Fibroblast of lung (primary cell): ENCODE measurements at places on chromosomes 4 and X. TPM values are rescaled to one million over a fixed set of nuclear protein-coding genes. Genes with fewer than 3 reads are reported as not detected.

DNA sequence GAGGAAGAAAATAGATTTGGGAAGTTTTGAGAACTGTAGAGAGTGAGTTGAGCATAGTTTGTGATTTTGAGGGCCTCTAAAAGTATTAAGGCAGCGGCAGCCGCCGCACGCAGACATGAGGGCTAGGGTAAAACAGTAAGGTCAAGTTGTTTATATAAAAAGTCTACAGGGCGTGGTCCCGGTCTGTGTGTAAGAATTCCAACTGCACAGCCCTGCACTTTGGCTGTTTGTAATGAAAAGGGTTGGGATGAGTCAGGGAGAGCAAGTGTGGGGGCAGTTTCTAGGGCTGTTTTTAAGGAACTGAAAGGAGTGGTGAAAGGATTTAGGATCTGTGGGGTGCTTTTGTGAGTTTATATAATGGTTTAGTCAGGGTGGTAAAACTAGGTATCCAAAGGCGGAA, 55.0 kb downstream of the BEX3 start:
- peak; percentile 76 for DNase-seq

SLC6A14 gene
- not detected in 2 replicates for total RNA-seq

GRCh38 chr4:15771216-15772058, 6.7 kb upstream of the CD38 start:
- DNase-seq = no peak

SGCB gene
- 24.9 and 45.9 TPM in 2 replicates for total RNA-seq

DNA sequence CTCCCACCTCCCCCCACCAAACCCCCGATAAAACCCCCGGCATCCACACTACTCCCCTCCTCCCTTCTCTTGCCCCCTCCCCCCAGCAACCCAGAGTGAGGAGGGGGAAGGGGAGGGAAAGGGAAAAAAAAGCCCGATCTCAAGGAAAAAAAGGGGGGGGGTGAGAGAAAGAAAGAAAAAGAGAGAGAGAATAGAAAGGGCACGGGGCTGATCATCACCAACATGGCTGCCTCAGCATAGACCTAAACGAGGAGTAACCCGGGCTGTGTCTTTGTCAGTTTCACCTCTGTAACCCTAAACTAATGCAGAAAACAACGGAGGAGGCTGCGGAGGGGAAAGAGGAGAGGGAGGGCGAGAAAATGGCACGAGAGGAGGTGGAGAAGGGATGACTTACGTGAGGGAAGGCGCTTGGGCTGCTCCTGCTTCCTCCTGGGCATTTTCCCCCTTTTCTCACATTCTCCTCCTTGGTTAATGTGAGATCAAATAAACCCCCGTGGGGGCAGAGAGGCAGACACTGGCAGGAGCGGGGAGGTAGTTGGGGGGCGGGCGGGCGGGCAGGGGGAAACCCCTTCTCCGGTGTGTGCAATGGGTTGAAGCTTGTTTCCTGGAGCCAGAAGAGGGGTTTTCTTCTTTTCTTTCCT, 532 bp downstream of the ZNF827 start:
- DNase-seq = peak; percentile 38

GRCh38 chr4:87012265-87012953, 77.6 kb downstream of the AFF1 start:
- no peak for DNase-seq

DNA sequence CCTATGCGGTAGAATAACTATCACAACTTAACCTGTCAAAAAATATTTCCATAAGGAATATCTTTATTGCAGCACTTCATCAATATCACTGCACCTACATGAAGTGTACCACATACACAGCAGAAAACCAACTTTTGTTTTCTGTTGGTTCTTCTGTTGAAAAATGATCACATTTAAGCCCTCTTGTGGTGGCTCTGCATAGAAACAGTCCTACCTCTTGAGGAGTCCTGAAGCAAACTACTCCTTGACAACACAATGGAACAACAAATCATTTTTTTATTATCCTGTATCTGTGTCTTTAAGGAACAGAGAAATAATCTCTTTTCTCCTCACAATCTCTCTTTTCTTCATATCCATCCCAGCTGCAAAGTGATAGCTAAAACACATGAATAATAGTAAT, 39.8 kb upstream of the ATOH1 start:
- no peak for DNase-seq

DNA sequence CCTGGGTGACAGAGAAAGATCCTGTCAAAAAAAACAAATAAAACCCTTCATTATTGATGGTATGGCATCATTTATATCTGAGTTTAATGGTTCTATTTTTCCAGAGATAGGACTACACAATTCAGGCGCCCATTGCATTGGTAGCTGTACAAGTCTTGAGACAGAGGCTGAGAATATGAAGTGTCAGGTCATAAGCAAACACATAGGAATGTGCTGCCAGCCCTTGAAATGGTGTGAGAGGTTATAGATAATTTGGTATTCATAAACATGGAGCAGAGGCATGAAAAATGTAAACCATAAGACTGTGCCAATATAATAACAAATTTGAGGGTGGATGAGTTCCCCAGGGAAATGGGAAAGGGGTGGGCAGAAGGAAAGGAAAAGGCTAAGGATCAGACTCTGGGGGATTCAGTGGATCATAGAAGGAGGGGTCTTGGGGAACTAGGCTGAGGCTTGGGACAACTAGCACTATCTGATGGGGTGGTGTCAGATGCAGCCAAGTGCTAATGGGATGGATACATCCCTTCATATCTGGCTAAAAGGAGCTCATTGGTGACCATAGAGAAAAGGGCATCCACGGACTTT, 50.8 kb downstream of the MAOA start:
- peak; percentile 71 for DNase-seq

- no peak for DNase-seq
Observed at GRCh38 chr4:48227662-48228061, 42.0 kb downstream of the TEC start.

DNA sequence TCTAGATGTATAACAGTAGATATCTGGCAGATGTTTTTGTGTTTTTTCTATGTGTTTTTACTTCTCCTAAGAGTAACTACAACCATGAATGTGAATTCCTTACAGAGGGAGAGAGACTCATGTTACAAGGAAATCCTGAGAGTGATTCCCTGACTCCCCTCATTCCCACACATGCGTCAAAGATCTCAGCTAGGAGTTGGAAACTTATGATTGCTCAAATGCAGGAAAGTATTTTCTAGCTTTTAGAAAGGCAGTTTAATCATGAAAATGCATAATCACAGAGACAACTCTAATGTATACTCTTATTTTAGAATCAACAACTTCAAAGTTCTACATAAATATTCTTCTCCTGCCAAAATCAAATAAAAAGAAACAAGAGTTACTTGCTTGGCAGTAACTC, 121.8 kb downstream of the PDE5A start:
- DNase-seq = no peak

FAM47A gene
- total RNA-seq = not detected in 2 replicates

DNA sequence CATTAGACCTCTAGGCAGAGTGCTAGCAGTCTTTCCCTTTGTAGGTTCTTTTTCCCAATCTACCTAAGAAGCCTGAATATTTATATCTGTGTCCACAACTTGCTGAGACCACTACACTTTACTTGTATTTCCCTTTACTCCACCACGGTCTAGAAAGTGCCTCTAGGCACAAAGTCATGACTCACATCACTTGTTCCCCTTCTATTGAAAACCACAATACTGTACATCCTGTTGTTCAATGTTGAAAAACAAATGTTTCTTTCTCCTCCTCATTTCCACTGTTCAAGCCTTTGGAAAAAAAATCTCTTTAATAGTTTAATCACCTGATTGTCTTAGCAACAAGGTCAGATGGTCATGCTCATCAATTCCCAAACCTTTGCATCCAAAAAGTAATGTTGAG, 326.7 kb downstream of the GUCY2F start:
- DNase-seq = no peak

DNA sequence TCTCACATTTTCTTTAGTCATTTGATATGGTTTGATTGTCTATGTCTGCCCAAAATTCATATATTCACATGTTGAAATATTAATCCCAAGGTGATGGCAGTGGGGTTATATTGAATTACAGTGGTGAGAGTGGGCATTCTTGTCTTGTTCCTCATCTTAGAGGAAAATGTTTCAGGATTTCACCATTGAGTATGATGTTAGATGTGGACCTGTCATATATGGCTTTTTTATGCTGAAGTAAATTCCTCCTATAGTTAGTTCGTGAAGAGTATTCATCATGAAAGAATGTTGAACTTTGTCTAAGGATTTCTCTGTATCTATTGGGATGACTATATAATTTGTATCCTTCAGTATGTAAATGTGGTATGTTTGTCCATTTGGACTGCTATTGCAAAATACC, 512.3 kb upstream of the EPHA5 start:
- DNase-seq = peak; percentile 3

BEND4 gene
- under 0.01 TPM in 1 of 2 replicates, not detected in the other for total RNA-seq

DNA sequence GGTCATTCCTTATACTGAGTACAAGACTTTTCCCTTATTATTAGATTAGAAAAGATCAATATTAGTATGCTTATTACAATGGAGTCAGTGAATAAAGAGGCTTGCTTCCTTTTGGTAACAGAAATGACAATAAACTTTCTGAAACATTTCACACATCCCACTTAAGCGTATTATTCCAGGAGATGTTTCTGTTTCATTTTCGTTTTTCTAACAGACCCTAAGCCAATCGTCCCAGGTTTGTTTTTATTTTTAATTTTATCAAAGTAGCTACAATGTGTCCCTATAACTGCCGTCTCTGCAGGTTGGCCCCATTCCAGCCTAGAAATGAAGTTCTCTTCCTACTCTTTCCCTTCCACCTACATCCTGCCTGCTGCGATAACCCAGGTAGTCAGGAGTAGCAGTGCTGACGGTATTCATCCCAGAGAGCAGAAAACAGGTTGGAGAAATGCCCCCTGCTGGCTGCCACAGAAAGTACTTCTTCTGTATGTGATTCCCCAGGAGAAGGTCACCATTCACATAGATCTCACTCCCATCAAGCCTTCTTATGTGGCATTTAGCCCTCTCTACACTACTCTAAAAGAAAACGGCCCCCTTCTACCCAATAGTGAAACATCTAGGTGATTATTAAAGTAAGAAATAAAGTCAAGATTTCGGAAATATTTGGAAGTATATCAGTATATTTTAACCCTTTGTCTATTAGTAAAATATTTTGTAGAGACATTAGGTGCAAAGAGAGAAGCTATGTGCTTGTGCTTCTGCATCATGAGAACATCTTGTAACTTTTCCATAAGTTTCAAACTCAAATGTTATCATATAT, 40.4 kb downstream of the ENPEP start:
- peak; percentile 63 for DNase-seq

HAND2 gene
- under 0.01 TPM in 2 replicates for total RNA-seq

VCX gene
- not detected in 2 replicates for total RNA-seq

GRCh38 chr4:139076016-139076744, 60.6 kb downstream of the NOCT start:
- peak; percentile 20 for DNase-seq

MGARP gene
- 12.3 and 15.2 TPM in 2 replicates for total RNA-seq

DNA sequence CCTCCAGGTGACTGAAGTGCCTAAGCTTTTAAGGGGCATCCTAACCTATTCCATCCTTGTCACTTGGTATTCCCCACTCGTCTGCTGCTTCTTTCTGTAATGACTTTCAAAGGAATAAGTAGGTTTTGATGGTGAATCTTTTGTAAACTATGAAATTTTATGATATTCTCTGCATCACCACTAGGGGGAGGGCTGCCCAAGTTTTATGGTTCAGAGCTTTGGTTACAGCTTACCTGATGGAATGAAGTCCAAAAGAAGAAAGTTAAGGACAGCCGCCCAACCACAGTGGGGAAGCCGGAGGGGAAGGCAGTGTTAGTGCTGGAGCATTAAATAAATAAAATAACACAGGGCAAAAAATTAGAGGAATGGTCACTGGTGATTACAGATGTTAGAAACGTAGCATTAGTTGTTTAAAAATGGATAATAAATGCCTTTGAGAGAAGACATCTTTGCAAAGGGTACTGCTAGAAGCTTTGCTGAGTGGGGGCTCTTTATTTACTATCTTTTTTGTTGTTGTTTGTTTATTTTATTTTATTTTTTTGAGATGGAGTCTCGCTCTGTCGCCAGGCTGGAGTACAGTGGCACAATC, 204.9 kb downstream of the GBA3 start:
- DNase-seq = peak; percentile 33

WDR45 gene
- 59.8 TPM in 2 replicates for total RNA-seq

C4orf50 gene
- not detected in 2 replicates for total RNA-seq

GRCh38 chr4:113785781-113786180, 24.2 kb upstream of the CAMK2D start:
- DNase-seq = no peak

DNA sequence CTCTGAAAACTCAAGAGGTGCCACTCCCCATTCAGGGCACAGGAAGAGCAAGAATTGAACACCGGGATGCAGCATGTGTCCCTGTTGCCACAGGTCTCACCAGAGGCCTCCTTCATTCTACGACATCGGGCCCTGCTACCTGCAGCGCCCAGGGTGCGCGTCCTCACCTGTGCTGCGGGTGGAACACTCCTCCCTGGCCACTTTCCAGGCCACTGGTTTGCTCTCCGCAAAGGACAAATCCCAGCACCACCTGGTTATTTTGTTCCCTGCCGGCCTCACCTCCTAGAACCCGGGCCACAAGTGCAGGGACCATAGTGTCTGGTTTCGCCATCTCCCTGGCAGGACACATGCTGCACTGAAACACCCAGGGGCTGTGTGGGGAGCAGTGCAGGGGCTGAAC, 14.3 kb upstream of the FAM3A start:
- DNase-seq = no peak

DNA sequence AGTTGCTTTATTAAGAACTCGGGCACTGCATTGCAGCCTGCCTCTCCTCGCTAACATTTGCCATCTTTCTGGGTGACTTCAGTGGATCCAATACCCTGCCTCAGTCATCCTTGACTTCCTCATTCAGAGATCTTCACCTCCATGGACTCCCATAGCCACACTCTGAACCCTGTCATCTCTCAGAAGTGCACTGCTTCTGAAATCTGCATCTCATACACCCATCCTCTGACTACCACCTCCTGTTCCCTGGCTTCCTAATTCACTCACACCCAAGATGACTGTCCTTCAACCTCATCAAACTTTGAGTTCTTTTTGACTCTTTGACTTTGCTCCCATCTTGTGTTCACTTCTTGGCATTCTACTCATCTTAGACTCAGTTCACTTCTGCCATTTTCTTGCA, 25.3 kb upstream of the CYBB start:
- no peak for DNase-seq

DNA sequence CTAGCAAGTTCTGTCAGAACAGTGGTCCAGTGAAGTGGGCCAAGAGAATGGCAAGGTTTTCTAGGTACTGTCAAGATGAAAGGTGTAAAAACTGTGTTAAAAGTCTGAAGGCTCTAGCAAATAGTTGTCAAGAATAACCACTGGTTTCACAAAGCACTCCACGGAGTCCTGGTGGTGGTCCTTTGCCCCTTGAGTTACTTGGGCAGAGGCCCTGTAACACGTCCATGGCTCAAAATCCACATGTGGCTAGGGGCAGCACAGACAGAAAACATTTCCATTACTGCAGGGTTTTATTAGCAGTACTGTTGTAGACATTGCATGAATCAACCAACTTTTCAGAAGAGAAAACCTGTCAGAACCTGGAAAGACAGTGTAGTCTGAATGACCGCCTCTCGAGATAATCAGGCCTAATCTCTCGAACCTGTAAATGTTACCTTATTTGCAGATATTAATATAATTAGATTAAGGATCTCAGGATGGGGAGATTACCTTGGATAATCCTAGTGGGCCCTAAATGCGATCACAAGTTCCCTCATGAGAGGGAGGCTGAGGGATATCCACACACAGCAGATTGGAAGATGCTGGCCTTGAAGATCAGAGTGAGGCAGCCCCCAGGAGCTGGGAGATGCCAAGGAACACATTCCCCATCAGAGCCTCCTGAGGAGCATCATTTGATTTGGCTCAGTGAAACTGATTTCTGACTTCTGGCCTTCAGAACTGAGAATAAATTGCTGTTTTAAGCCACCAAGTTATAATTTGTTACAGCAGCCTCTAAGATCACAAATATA, 34.7 kb downstream of the ERVMER34-1 start:
- DNase-seq = no peak

- peak; percentile 81 for DNase-seq
Observed at GRCh38 chr4:128812442-128813235, 3.1 kb downstream of the JADE1 start.
